Transverse colon (tissue), 4 donors: ENCODE measurements at places on chromosomes 7 and 10.

- DNase-seq: no peak
Measured at GRCh38 chr7:121730869-121731268, 142.1 kb upstream of the PTPRZ1 start.

DNA sequence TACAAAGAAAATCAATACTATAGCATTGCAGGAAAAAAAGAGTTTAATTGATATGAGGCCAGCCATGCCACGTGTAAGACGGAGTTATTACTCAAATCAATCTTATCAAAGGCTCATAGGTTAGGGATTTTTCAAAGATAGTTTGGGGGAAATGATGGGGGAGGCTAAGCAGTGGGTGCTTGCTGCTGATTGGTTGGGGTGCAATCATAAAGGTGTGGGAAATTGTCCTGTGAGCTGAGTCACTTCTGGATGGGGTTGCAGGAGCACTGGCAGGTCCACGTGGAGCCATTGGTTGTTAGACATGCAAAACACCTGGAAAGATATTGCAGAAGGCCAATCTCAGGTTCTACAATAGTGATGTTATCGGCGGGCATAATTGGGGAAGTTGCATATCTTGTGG, 319.2 kb upstream of the COBL start:
- DNase-seq: no peak

DNA sequence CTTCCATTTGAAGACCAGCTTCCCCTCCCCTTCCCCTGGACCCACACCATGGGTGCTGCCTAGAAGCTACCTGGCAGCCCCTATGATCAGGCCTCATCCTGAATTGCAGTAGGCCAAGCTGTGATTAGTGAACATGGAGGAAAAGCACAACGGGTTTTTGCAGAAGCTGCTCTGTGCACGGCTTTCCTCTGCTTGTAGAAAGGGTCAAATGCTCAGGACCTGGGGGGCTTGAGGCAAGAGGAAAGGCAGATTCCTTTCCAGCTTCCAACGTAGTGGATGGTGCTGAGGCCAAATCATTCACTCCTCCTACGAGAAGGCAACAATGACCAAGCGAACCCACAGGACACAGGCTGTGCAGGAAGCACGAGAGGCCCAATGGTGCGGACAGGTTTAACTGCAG, 410.3 kb upstream of the SHH start:
- DNase-seq: no peak

GRCh38 chr7:77338260-77338659, 77.9 kb downstream of the GSAP start:
- DNase-seq: no peak

DNA sequence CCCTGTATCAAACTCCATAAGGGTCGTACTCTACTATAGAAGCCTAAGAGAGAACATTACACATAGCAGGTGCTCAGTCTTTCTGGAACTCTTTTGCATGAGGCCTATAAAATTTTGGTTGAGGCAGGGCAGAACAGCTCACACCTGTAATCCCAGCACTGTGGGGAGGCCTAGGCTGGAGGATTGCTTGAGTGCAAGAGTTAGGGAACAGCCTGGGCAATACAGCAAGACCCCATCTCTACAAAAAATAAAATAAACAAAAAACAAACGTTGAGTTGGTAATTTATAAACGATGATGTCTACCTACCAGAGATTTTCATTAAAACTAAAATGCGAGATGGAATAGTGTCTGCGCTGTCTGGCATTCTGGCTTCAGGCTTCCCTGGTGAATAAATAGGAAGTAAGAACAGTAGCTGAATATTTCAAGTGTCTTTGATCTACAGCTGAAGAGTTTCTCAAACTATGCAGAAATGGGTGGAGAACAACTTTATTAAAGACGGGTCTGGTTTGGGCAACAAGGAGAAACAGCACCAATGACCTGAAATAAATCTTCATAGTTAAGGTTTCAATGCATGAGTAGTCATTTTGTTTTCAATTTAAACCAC, 774 bp downstream of the PON2 start:
- no peak for DNase-seq

GRCh38 chr7:6423942-6424701, 23.6 kb downstream of the DAGLB start:
- peak; percentile 41 for DNase-seq

DNA sequence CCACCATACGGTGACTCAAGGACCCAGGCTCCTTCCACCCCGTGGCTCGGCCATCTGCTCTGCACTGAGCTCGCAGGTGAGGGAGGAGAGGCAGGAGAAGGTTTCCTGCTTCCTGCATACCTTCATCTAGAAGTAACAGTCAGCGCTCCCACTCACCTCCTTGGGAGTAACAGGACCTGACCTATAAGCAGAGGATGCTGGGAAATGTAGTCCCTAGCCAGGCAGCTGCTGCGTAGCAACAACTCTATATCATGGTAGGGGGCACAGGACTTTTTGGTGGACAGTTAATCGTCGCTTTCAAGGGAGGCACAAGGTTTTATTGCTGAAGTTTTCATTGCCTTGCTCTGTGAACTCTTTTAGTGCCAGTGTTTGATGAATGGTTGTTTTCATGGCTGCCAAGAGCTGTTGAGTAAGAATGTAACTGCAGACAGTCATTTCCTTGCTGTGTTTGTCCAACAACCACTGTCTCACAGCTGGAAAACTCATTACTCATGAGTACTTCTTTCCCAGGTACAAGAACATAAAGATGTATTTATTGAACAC, 10.2 kb upstream of the ZFYVE27 start:
- peak; percentile 66 for DNase-seq

- DNase-seq: no peak
Measured at GRCh38 chr10:109976681-109977080, 31.1 kb upstream of the ADD3 start.

DNA sequence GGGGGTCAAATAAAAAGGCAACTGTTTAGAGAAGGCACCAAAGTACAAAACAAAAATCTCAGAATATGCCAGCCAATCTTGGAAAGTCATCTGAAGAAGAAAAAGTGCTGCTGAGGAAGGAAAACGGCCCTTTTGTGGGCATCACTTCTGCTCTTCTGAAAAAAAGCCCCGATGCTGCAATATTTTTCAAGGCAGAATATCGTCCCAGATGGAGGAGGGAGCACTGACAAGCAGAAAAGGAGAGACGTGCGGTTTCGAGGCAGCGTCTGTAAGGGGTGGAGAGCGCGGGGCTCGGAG, 959 bp upstream of the ATRNL1 start:
- DNase-seq: no peak

- DNase-seq: no peak
Measured at GRCh38 chr7:1846331-1847065, 176.4 kb downstream of the ELFN1 start.

GRCh38 chr7:151312831-151313809, 28.5 kb upstream of the NUB1 start:
- DNase-seq: no peak

DNA sequence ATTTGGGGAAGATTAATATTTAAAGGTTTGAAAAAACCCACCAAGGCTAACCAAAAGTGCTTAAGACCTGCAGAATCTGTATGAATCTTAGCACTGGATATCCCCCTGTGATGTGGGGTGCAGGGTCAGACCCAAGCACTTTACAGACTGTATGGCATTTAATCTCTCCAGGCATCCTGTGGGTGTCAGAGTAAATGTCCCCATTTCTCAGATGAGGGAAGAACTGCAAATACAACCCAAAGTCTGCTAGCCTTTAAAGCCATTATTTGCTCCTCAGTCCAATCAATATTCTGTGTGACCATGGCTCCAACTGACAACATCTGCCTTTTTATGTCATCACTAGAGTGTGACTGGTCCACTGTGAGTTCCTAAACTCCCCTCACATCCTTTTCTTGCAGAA, 10.0 kb upstream of the MBL2 start:
- no peak for DNase-seq

- no peak for DNase-seq
Measured at GRCh38 chr7:11612737-11613136, 219.3 kb downstream of the THSD7A start.

DNA sequence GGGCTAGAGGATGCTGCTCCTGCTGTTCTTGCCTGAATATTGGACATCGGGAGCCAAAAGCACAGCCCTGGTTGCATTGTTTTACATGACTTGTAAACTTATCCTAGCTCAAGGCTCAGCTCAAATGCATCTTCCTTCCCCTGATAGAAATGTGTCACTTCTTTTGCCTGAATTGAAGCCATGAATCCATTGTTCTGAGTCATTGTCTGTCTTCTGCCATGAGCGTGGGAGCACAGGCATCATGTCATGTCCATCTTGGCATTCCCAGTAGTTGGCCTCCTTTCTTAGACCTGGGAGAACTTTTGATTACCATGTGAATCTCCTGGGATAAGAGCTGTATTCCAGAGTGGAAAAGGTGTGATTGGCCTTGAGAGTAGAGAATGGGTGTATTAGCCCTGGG, 54.1 kb upstream of the OPN4 start:
- DNase-seq: no peak

DNA sequence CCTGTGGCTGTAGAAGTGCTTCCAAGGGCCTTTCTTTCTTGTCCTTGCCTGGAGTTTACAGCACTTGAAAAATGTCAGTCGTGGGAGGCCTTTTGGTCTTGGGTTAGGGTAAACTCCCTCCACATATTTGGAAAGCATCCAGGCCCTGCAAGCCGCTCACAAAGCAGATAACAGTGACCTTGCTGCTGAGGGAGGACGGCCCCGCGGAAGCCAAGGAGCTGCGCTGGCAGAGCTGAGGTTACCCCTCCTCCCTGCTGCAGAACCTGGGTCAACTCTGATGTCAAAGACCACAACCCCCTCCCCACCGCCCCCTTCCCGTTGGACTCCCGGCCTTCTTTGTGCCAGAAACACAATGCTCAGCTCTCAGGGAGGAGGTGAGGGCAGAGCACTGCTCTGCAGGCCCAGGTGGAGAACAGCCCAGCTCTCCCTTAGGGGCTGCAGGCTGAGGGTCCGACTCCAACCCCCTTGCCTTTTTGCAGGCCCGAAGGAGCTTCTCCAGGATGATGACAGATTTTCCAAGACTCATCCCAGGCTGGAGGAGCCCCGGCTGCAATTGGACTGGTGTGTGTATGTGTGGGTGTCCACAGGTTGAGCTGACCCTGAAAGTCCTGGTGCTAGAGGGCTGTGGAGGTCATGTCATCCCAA, 957.6 kb upstream of the ZNF722 start:
- no peak for DNase-seq

DNA sequence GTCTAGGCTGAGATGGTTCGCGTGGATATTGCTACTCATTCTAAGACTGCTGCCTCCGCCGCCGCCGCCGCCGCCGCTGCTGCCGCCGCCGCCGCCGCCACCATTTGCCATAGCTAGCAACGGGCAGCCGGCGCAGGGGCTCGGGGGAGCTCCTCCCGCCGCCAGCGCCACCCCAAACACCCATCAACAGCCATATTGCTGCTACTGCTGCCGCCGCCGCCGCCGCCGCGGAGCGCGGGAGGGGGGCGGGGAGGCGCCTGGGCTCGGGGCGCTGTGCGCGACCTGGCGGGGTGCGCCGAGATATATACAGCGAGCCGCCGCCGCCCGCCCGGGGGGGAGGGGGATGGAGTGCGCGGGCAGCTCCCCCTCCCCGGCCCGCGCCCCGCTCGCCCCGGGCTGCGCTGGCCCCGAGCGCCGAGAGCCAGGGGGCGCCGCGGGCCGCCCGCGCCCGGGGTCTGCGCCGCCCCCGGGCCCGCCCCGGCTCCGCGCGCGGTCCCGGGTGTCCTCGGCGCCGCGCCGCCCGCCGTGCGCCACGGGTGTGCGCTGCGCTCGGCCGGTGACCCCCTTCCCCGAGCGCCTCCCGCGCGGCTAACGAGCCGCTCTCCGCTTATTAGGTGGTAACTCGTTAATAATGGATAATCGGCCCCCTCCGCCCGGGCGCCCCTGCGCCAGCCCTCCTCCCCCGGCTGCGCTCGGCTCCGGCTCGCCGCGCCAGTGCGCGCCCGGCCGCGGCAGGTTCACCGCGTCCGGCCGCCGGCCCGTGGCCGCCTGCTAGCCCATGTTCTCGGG, at the start of gene KCNMA1:
KCNMA1 (minus strand) TSS at position 277 of the 789 bp plus-strand sequence.
- peak; percentile 26 for DNase-seq

DNA sequence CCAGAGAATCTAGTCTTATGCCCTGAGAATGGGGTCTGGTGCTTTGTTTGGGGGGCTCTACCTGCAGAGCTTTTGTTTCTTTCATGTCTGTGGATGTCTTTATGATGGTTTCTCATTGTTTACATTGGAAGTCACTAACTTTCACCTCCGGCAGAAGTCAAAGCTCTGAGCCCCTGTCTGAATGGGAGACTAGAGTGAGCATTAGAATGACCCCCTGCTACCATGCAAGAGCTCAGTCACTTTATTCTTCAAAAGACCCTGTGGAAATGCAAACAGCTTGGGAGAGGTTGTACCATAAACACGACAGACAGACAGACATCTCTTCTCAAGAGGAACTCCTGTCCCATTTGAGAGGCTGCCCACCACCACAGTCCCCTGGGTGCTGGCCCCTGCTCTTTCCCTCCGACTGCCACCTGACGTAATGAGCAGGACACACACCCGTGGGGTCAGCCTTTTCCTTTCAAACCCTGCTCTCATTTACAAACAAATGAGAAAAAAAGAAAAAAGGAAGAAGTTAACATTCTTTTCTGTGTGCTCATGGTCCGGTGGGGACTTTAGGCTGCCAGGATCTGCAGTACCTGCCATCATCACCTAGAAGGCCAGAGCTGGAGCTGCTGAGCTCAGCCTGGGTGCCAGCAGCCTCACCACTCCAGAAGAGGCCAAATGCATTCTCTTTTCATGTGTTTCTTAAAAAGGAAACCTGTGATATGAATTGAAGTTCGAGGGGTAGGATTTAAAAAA, 91.6 kb downstream of the FZD1 start:
- no peak for DNase-seq
